ENCODE measurements at places on chromosomes 6 and 20.

- DNase-seq: no peak
Measured at GRCh38 chr6:335572-335971, 43.3 kb downstream of the DUSP22 start.

DNA sequence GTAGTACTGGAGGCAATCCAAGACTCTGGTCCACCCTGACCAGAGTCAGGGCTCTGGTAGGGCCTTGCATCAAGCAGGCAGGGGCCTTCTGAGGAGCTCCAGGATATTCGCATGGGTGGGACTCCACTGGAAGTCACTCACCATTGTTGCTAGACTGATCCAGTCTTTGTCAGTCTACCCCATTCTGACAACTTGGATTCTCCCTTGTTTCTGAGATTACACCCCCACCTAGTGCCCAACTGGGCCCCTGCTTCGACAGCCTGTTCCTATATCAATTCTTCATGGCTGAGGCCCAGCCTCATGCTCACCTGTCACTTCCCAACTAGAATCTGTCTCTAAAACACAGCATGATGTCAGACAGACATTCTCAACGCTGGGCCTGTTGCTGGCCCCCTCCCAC is 5.2 kb downstream of the SLC35D3 start:
- no peak for DNase-seq

DNA sequence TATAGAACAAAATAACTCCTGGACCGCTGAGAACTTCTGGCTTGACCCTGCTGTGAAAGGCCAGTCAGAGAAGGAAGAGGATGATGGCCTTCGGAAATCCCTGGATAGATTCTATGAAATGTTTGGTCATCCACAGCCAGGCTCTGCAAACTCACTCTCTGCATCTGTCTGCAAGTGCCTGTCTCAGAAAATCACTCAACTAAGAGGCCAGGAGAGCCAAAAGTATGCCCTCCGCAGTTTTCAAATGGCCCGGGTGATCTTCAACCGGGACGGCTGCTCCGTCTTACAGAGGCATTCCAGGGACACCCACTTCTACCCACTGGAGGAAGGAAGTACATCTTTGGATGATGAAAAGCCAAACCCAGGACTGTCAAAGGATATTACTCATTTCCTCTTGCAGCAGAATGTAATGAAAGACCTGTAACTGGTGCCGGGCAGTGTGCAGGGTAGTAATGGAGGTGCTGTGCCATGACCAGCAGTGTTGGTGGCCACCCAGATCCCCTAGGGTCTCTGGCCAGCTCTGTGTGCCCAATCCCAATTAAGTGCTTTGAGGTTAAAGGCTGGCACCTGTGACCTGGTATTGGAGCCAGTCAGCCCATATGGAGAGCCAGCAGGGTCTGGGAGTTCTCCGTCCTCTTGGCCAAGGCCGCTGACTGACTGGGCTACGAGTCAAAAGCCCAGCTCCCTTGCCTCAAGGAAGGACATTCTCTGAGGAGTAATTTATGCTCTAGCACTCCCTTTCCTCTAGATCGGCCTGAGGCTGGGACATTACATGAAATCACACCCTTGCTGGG is 87.1 kb downstream of the TRMT6 start:
- DNase-seq: no peak

- DNase-seq: no peak
Measured at GRCh38 chr6:168371185-168371584, 51.6 kb upstream of the DACT2 start.

- no peak for DNase-seq
Measured at GRCh38 chr6:105601541-105602236, 198.8 kb upstream of the PREP start.

- DNase-seq: no peak
Measured at GRCh38 chr20:56417911-56418310, 5.9 kb downstream of the CASS4 start.

DNA sequence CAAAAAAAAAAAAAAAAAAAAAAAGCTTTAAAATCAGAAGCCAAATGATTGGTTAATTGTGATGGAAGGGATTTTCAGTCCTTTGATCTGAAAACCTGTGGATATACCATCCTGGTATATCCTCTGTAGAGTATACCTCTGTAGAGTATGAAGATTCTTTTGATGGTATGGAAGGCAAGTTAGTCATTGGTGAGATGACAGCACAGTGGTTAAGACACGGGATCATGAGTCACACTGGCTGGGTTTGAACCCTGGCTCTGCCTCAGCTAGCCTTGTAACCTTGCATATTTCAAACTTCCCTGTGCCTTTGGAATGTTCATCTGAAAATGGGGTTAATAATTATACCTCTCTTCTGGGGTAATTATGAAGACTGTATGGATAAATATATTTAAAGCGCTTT is 179.3 kb downstream of the CARMIL1 start:
- DNase-seq: no peak

DNA sequence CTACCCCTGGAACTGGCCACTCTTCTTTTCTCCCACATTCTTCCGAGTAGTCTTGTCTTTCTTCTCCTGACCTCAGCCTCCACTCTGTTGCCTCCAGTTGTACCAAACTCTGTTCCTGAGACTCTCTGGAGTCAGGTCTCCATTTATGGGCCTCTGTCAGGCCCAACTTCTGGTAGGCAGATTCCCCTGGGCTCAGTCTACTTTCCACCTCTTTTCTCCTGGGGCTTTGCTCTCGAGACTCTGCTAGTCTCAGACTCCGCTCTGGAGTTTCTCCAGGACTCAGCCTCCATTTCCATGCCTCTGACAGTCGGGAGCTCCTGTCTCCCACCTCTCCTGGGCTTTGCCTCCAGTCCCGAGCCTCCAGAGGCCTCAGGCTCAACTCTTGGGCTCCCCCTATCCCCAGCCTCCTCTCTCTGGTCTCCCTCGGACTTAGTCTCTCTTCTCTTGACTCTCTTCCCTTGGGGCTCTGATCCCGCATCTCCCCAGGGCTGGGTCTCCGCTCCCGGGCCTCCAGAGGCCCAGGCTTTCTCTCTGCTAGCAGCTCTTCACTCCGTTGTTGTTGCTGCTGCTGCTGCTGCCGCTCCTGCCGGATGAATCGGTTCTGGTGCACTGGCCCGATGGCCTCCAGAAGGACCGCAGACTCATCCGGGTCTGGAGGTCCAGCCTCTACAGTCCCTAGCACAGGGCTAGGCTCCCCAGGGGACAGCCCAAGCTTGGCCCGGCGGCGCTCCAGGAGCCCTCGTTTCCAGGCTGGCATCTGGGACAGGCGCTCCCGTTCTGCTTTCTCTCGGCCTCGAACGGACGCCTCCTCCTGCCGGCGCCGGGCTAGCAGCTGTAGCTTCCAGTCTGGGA is 1.1 kb downstream of the PPP1R18 start:
- peak; percentile 63 for DNase-seq

GRCh38 chr6:123575188-123575587 is 61.6 kb downstream of the TRDN start:
- no peak for DNase-seq

- DNase-seq: no peak
Measured at GRCh38 chr20:23022849-23023248, 12.3 kb upstream of the SSTR4 start.

GRCh38 chr6:7998103-7998725 is 66.0 kb downstream of the BLOC1S5 start:
- DNase-seq: no peak

- no peak for DNase-seq
Measured at GRCh38 chr6:153000243-153000642, 2.3 kb downstream of the MTRF1L start.

DNA sequence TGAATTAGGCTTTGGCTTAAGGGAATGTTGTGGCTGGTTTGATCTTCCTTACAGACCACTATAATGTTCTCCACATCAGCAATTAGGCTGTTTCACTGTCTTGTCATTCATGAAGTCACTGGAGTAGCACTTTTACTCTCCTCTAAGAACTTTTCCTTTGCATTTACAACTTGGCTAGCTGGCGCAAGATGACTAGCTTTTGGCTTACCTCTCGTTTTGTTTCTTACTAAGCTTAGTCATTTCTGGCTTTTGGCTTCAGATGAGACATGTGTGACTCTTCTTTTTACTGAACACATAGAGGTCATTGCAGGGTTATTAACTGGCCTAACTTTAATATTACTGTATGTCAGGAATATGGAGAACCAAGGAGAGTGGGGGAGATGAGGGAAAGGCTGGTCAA is 143.2 kb downstream of the PTCHD4 start:
- no peak for DNase-seq

- peak; percentile 54 for DNase-seq
Measured at GRCh38 chr6:149961728-149962425, 1.9 kb upstream of the ULBP1 start.

GRCh38 chr6:47044397-47044796 is 2.3 kb upstream of the ADGRF1 start:
- DNase-seq: no peak

DNA sequence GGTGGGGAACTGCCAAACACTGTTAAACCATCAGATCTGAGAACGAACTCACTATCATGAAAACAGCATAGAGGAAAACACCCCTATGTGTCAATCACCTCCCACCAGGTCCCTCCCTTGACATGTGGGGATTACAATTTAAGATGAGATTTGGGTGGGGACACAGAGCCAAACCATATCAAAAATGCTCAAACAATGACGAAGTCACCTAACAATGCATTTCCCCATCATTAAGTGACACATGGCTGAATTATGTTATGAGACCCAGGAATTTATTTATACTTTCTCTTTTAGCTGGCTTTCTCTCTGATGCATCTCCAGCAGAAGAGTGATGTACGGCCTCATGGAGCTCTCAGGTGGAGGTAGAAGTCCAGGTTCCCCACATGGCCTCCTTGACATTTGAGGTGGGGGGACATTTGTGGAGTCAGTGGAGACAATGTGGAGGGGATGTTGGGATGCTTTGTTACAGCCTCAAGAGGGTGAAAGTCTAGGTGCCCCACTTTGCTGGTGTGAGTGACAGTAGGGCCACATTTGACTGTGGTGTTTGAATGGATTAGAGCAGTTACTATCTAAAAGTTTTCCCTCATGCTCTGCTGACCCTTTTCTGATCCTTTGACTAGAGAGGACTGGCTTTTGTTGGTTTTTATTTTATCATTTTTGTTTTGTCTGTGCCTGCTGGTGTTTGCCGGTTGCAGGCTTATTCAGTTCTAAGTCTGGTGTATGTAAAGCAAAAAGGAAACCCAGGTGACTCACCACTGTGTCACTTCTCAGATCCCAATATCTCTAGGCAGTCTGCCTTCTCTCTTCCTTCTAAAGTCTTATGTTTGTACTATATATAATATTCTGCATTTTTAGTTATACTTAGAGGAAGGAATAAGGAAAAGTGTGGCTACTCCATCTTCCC is 18.5 kb upstream of the DCBLD1 start:
- no peak for DNase-seq

- DNase-seq: peak; percentile 47
Measured at GRCh38 chr20:57656821-57657534, 36.8 kb upstream of the ZBP1 start.

- no peak for DNase-seq
Measured at GRCh38 chr20:41444821-41445220, 78.2 kb upstream of the EMILIN3 start.

DNA sequence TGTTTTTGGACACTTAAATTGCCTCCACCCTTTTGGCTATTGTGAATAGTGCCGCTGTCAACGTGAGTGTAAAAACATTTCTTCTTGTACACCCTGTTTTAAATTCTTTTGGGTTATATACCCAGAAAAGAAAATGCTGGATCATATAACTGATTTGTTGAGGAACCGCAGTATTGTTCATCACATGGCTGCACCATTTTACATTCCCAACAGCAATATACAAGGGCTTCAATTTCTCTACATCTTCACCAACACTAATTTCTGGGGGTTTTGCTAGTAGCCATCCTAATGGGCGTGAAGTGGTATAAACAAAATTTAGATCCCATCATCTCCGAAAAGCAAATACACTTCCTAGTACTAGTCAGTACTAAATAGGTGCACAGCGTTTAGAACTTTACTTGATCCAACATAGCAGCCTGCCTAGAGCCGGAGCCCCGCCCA is 579 bp upstream of the BPHL start:
- no peak for DNase-seq

- no peak for DNase-seq
Measured at GRCh38 chr6:111781041-111781708, 92.1 kb downstream of the FYN start.

GRCh38 chr6:52515219-52515960 is 61.5 kb downstream of the TRAM2 start:
- DNase-seq: no peak

DNA sequence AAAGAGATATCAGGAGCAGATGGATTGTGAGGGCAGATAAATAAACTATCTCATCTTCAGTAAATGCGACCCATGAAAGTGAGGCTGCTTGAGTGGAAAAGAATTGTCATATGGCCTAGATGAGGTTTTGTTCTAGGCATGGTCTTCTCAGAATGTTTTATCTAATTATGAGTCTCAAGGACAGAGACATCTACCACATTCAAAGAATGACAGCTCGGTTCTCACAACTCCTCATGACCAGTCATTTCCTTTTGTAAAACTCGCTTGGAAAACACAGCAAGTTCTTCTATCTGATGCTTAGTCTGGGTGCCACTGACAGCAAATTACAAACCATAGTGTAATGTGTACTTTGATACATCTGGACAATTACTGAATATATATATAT is 140.5 kb downstream of the CCDC170 start:
- DNase-seq: no peak

GRCh38 chr6:143878272-143878760 is 14.0 kb downstream of the ZC2HC1B start:
- no peak for DNase-seq

- DNase-seq: no peak
Measured at GRCh38 chr6:47165918-47166317, 123.8 kb upstream of the ADGRF1 start.

- no peak for DNase-seq
Measured at GRCh38 chr20:18431206-18431605, 35.6 kb downstream of the DZANK1 start.

DNA sequence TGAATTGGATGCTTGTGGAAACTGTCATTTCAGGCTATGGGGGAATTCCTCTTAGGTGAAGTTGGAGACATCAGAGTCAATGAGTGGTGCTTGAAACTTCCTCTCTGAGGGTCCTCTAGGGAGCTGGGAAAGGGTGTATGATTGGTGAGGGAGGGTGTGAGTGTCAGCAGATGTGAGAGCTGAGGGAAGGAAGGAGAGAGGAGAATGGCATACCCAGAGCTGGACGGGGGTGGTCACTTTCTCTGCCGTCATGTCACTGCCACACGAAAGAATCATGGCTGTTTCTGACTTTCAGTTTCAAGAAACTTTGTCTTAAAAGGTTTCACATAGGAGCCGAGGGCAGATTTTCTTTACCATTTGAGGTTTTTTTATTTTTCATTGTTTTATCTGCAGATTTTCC is 50.3 kb downstream of the DEK start:
- no peak for DNase-seq

- no peak for DNase-seq
Measured at GRCh38 chr6:15569035-15569995, 93.5 kb downstream of the DTNBP1 start.

GRCh38 chr20:58755062-58755697 is 62.6 kb downstream of the NPEPL1 start:
- DNase-seq: no peak

- DNase-seq: no peak
Measured at GRCh38 chr6:94955156-94955555, 622.2 kb upstream of the MANEA start.

GRCh38 chr20:15485519-15485918 is 1087.7 kb downstream of the KIF16B start:
- DNase-seq: no peak

GRCh38 chr20:43194137-43194536 is 4.4 kb upstream of the PTPRT start:
- no peak for DNase-seq
